ENCODE measurements at places on chromosomes 12 and 14. TPM values are rescaled to one million over a fixed set of nuclear protein-coding genes. Genes with fewer than 3 reads are reported as not detected.
A peak's percentile ranks its signal among the peaks of the same experiment; 100 is the strongest.

GRCh38 chr12:105226219-105226618, 9.8 kb downstream of the APPL2 start:
- DNase-seq: peak; percentile 79

- no peak for DNase-seq
Measured at GRCh38 chr12:112539221-112539620, 120.5 kb downstream of the PTPN11 start.

GRCh38 chr12:69059465-69060457, 126.8 kb upstream of the CPM start:
- no peak for DNase-seq

DNA sequence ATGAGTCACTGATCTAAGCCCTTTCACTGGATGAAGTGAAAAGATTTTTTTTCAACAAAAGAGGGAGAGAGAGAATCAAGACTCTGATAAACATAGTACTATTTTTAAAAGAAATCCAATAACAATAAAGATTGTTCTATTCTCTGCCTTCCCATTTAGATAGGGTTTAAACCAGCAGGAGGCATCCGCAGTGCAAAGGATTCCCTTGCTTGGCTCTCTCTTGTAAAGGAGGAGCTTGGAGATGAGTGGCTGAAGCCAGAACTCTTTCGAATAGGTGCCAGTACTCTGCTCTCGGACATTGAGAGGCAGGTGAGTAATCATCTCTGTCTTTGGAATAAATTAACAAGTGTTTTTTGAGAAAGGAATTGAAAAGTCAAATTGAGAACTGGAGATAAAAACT, 124.9 kb downstream of the DERA start:
- no peak for DNase-seq

DNA sequence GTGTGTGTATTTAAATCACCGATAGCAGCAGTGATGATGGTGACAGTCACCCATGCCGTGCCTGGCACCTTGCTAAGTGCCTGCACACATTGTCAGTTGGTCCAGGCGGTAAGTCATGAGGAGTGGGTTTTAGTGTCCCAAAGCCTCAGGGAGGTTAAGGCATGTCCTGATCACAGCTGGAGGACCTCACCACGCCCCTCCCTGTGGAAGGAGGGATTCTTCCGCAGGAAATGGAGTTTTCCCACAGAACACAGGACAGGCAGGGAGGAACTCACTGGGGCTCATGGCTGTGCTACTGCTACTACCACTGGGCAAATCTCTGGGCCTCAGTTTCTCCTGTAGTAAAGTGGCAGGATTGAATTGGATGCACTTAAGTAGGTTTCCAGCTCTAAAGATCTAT, 142.3 kb downstream of the CACNA1C start:
- DNase-seq: no peak

- DNase-seq: peak; percentile 55
Measured at GRCh38 chr12:1605129-1606020, 11.0 kb upstream of the FBXL14 start.

DNA sequence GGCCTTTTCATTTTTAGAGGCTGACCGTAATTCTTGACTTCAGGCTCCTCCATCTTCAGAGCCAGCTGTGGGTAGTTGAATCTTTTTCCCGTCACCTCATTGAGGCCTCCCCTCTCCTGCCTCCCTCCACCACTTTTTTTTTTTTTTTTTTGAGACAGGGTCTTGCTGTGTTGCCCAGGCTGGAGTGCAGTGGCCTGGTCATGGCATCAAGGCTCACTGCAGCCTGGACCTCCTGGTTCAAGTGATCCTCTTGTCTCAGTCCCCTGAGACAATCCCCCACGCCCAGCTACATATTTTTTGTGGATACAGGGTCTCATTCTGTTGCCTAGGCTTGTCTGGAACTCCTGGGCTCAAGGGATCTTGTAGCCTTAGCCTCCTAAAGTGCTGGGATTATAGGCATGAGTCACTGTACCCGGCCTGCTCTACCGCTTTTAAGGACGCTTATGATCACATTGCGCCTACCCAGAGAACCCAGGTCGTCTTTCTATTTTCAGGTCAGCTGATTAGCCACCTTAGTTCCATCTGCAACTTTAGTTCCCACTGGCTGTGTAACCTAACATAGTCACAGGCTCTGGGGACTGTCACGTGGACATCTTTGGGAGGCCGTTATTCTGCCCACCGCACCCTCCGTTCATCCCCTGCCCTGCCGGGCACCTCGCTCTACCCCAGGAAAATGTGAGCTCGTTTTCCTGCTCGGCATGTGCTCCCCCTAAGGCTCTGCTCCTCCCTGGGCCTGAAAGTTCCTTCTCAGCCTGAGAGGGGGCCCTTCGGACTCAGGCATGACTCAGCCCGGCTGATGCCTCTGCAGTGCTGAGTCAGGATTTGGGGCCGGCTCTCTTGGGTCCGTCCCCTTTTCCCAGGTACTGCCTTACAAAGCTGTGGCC, 13.4 kb downstream of the TNFAIP2 start:
- peak; percentile 69 for DNase-seq

DNA sequence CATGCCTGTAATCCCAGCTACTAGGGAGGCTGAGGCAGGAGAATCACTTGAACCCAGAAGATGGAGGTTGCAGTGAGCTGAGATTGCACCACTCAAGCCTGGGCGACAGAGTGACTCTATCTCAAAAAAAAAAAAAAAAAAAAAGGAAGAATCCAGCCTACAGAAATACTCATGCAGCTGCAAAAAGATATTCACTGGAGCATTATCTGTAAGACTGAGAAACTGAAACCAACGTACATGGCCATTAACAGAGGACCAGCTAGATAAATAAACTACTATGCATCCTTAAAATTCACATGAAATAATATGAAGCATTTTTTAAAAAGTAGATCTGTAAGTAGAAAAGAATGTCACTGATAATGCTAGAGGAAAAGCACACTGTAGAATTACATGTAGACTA, 3.5 kb downstream of the SLC7A7 start:
- no peak for DNase-seq

DNA sequence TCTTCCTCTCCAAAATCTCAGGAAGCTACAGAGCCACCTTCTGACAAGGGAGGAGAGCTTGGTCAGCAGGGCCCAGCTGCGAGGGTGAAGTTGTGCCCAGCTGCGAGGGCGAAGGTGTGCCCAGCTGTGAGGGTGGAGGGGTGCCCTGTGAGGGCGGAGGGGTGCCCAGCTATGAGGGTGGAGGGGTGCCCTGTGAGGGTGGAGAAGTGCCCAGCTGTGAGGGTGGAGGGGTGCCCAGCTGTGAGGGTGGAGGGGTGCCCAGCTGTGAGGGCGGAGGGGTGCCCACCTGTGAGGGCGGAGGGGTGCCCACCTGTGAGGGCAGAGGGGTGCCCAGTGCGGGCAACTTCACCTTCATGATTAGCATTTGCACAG, 20.4 kb upstream of the TTC7B start:
- peak; percentile 4 for DNase-seq

GRCh38 chr12:56080556-56081138, 682 bp downstream of the ERBB3 start:
- DNase-seq: no peak

GRCh38 chr12:40614923-40615322, 77.3 kb upstream of the CNTN1 start:
- no peak for DNase-seq

- DNase-seq: no peak
Measured at GRCh38 chr12:125454291-125454690, 389.1 kb downstream of the AACS start.

GRCh38 chr14:71758229-71758951, 173.8 kb upstream of the RGS6 start:
- DNase-seq: no peak

DNA sequence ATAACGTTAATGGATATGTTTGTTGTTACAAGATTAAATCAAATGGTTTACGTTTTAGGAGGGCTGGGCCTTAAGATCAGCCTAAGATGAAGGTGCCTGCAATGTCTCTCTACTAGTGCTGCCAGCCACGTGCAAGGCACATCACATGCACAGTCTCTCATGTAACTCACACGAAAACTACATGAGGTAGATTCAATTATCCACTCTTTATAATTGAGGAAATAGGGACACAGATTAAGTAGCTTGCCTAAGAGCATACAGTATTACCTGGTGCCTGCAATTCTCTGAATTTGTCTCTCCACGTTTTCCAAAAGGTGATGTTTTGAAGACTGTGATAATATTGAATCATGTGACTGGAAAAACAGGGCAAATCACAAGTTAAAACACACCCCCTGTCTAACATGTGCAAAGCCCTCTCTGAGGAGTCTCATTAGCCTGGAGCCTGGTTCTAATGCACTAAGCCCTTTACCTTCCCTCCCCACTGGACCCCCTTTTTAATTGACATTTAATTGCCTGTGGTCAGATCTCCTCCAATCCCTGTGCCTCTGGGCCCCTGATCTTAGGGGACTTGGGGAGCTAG, 14.6 kb upstream of the ATP2A2 start:
- no peak for DNase-seq

- DNase-seq: no peak
Measured at GRCh38 chr12:11075642-11076041, 13.5 kb upstream of the TAS2R46 start.

DNA sequence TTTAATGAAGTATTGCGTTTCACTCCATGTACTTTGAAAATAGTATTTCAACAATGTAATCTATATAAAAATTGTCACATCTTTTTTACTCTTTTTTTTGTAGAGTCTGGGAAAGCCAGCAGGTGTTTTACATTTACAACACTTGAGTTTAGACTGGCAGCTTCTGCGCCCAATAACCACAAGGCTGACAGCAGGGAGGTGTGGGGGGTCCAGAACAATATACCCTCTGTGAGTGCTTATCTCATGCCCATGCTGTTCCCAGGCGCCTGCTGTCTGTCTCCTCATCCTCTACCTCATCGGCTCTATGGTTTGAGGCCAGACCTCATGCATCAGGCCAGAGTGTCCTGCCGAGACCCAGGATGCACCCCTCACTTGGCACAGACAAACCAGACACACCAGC, 24.9 kb downstream of the FBRSL1 start:
- no peak for DNase-seq

The KLRC3 gene
- 1.8 TPM for total RNA-seq

The TTC6 gene
- not detected for total RNA-seq

The NGB gene
- total RNA-seq: not detected

The MYO1H gene
- total RNA-seq: not detected

The EVL gene
- total RNA-seq: 51.4 TPM

The CCT2 gene
- total RNA-seq: 172 TPM

The SMCO2 gene
- not detected for total RNA-seq

The DNAJC22 gene
- 4.5 TPM for total RNA-seq
